ENCODE measurements at places on chromosomes 13 and 19.

DNA sequence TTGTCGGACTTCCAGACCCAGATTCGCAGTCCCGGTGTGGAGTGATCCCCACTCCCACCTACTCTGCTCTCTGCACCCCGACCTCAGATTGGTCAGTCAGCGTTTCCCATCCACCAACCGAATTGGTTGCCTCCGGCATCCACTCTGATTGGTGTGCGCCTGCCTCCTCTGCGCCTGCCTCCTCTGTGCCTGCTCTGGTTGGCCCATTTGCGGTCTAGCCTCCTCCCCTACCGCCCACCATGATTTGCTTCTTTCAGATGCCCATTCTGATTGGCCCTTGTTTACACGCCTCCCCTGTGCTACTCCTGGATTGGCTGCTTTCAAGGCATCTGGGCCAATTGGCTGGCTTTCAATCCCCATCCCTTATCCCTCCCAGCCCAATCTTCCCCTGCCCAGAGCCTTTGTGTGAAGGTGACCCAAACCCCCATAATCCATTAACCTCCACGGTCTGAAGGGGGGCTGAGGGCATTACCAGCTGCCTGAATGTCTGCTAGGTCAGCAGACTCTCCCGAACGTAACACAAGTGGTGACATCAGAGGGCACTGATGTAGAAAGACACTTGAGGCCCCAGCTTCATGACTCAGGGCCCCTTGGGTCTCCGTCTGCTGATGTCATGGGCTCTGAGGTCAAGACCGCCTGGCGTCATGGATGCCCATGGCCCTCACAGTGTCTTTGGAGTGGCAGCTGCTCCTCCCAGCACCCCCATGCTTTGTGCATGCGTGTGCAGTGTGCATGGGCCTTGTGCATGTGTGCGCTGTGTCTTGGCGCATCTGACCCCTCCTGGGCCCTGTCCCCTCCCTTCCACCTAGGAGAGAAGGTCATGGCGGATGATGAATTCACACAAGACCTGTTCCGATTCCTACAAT is 80.4 kb downstream of the MAP4K1 start:
- no peak for DNase-seq

- no peak for DNase-seq
Measured at GRCh38 chr19:6005321-6006069, 27.6 kb upstream of the RANBP3 start.

- no peak for DNase-seq
Measured at GRCh38 chr19:2259336-2259735, 3.1 kb upstream of the JSRP1 start.

GRCh38 chr19:21698215-21698614 is 69.2 kb downstream of the ZNF100 start:
- no peak for DNase-seq

DNA sequence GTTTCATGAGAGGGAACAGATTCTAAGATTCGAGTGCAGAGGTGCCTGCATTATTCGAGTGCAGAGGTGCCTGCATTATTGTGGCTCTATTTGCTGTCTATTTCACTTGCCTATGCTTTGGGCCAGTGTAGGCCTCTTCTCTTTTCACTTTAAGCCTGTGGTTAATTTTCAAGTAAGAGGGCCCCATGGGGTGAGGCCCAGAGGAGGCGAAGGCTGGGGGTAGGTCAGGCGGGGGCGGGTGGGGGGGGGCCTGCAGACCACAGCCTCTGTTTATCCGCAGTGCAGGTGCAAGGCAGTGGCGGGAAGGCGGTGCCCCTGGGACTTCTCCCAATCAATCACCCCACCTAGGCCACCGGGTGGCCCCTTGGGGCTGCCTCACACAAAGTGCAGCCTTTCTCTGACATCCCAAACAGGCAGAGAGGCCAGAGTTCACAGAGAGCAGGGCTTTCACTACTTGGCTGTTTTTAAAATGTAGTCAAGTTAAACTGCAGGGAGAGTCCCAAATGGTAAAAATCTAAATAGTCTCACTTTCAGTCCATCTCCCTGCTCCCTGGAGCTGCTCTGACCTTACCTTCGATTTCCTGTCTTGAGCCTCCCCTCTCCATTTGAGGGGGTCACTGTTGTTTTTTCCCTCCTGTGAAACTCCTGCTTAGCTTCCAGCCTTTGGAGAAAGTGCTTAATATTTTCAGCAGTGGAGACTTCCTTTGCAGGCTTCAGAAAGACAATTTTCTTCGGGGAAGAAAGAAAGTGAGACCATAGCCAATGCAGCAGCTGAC is 249.0 kb downstream of the DLEU7 start:
- DNase-seq, result no peak

DNA sequence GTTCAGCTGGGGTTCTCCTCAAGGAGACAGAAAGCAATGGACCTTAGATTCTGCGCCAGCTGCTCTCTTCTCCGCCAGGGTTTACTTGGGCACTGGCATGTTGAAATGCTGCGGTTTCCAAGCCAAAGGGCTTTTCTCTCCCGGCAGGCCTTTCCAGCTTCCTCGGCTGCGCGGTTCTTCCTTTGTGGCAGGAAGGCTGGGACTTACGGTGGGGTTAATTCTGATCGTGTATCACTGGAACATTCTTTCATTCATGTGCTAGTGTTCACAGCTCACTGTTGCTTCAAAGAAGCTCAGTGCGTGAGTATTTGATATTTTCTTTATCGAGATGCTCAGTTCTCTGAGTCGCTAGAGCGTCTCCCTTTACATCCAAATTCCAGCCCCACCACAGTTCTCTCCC is 723.2 kb downstream of the UQCRFS1 start:
- no peak for DNase-seq

GRCh38 chr13:76715075-76715474 is 171.1 kb downstream of the KCTD12 start:
- no peak for DNase-seq

DNA sequence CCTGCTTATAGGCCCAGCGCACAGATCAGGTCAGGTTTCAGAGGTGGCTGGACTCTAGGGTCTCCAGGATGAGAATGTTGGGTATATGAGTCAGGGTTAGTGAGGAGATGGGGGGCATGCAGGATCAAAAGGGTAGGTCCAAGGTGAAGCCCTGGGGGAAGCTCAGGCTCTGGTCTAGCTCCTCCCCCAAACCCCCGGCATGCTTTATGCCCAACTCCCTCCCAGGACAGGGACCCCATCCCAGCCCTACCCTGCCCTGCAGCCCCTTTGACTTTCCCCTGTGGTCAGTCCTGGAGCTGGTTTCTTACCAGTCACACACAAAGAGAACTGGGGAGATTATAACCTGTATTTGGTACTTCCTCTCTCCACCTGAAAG is 9.8 kb upstream of the CEACAM18 start:
- DNase-seq, result no peak

DNA sequence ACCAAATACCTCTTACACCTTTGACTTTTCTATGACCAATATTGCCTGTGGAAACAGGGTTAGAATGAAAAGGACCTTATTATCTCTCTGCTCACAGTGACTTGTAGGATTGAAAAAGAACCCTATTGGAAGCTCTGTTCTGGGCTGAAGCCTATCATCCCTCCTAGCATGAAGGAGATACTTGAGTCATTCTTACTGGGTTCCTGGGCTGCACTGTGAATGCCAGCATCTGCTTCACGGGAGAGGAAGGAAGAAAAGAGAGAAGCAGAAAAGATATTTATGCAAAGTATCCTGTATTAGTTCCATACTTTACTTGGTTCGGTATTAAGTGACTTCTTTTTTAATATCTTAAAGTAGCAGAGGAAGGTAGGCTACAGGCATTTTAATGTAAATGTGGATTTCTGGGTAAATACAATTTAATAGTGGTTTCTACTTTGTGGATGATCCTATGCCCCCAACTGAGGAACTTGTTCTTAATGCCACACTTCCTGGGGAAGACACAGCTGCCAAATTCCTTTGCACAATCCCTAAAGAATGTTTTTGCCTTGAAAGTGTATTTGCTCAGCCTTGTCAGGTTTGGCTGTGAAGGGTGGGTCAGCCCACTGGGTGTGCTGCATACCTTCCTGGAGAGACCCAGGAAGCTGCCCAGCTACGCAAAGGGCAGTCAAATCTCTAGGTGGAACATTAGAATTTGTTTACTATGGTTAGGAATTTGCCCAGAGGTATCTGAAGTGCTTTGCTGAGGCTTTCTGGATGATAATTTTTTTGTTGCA is 13.7 kb upstream of the SCEL start:
- peak; percentile 47 for DNase-seq

GRCh38 chr19:3738477-3739220 is 22.8 kb downstream of the APBA3 start:
- no peak for DNase-seq

GRCh38 chr19:10007371-10008183 is 2.7 kb downstream of the COL5A3 start:
- DNase-seq, result no peak

DNA sequence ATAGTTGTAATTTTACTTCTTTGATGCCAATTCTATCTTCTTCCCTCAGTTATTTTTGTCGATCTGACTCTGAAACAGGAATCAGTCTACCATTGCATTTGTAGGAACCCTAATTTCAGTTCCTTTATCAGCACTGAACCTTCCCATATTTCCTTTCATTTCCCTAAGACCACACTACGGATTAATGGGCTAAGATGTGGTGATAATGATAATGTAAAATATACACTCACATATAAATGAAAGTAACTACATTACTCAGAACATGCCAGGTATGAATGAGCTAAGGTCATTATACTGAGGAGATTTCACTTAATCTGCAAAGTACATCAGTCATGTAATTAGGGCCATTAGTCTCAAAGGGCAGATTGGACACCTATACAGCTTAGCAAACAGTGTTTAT is 60.2 kb upstream of the RFC3 start:
- DNase-seq, result no peak

DNA sequence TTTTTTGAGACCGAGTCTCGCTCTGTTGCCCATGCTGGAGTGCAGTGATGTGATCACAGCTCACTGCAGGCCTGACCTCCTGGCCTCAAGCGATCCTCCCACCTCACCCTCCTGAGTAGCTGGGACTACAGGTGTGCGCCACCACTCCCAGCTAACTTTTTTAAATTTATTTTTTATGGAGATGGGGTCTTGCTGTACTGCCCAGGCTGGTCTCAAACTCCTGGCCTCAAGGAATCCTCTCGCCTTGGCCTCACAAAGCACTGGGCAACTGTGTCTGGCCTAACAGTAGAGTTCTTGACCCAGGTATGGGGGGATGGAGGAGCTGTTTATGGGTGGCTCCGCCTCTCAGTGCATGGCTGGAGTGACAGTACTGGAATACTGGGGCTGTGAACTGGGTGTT is 59.6 kb downstream of the SMARCA4 start:
- DNase-seq, result no peak

DNA sequence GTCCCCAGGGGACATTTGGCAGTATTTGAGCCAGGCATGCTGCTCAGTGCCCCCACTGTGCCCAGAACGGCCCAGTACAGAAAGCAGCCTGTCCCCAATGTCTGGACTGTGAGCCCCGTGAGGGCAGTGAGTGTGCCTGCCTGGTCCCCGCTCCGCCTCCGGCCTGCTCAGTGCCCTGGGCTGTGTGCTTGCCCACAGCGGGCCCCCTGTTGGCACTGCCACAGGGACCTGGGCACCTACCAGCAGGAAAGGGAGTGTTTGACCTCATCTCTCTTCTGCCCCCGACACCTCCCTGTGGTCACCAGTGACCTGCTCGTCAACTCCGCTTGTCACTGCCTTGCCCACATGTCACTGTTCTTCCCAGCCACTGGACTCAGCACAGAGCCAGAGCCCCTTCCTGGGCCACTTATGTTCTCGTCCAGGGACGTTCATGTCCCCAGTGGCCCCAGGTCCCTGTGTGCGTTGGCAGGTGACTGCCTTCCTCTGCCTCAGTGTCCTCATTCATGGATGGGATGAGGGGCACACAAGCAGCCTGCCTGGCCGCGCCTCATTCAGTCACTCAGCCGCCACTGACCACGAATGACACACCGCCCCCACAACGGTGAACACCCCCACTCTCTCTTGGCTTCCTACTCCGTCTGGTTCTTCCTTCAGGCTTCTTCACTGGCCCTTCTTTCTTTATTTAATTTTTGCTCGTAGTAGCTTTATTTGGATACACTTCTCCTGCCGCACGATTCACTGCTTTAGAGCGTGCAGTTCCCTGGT is 2.8 kb downstream of the FZR1 start:
- DNase-seq, result no peak

DNA sequence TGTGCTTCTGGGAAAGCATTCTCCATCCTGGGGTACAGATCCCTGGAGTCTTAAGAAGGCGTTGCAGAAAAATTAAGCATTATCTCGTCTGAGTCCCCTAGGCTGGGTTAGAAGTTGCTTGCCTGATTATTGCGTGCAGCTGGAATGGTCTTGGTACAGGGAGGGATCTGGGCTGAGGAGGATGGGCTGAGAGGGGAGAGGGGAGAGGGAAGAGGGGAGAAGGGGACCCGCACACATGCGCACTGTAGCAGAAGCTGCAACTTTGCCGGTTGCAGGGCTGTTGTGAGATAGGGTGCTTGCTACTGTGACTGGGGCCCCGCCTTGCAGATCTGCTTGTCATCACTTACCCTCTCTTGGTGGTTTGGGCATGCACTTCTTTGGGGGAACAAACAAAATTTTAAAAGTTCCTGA is 316.8 kb downstream of the DLEU7 start:
- no peak for DNase-seq

GRCh38 chr19:8017808-8018207 is 12.4 kb upstream of the ELAVL1 start:
- no peak for DNase-seq

GRCh38 chr19:31275068-31275334 is 74.2 kb downstream of the TSHZ3 start:
- no peak for DNase-seq

DNA sequence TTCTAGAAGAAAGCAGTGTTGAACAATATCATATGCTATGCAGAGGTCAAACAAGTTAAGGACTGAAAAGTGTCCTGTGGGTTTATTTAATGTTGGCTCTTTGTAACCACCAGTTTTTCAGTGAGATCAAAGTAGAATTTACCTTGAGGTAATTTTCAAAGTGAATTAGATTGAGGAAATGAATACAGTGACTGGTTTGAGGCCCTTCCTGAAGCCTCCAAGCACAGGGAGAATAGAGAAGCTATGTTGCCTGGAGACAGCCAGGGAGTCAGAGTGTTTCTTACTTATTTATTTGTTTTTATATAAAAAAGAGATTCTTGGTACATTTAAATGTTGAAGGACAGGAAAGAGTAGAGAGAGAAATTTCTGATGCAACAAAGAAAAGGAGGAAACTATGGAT is 954.3 kb upstream of the SPRY2 start:
- DNase-seq, result no peak

DNA sequence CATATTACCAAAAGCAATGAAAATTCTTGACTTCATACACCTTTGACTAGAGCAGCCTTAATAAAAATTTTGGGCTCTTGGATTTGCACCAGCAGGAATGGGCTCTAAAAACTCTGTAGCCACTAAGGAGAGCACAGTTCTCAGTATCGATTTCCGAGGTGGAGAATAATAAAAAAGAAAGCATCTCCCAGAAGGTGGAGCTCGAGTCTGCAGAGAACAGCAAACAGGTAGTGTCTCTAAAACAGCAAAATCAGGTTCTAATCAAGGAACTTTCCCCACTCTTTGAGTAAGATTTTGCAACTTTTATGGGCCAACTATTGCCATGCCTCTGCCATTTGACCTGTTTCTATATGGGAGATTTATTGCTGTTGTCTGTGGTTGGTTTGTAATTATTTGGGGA is 258.7 kb upstream of the GPC6 start:
- DNase-seq, result no peak

DNA sequence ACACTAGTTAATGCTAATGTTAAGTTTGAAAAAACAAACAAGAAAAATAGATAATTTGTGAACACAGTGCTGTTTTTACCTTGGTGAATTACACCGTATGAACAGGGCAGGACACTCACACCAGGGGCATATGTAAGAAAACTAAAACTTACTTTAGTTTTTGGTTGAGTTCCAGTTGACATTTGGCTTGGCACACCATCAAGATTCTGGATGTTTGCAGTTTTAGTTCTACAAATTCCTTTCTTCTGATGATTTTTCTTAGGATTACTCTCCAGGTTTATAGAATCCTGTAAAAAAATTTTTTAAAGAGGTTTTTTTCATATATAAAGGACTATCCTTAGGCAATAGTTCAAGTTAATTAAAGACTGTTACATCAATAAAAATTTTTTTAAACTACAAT is 238.5 kb upstream of the STARD13 start:
- peak; percentile 41 for DNase-seq
